ENCODE measurements at places on chromosomes 11 and 22. TPM values are rescaled to one million over a fixed set of nuclear protein-coding genes. Genes with fewer than 3 reads are reported as not detected.

- no peak overlapping the region for H3K4me3 ChIP-seq
- DNase-seq: no peak
- H3K27me3 ChIP-seq: no peaks in the 10 kb centered on the region
- H3K27ac ChIP-seq: no peak overlapping the region
- H3K4me1 ChIP-seq: no peaks in the 10 kb centered on the region
Observed at GRCh38 chr11:133409799-133410198, 122.5 kb downstream of the OPCML start.

- DNase-seq: no peak
- H3K27me3 ChIP-seq: no peaks in the 10 kb centered on the region
- no peak overlapping the region for H3K27ac ChIP-seq
- peaks cover 14% of the 10 kb centered on the region for H3K4me1 ChIP-seq
Observed at GRCh38 chr11:103585911-103586310, 450.5 kb upstream of the DDI1 start.

DNA sequence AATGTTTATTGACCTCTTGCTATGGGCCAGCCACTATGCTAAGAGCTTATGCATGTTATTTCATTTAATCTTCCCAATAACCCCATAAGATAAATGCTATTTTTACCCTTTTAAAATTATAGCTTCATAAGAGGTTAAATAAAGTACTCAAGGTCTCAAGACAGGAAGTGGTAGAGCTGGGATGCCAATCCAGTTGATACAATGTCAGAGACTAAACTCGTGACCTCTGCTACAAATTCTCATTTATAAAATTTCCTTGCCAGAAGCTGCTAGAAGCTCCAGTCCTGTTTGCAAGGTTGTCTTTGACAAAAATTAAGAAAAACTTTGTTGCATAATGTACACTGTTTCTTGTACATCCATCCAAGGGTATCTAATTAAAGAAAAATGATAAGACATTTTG lies 265.9 kb upstream of the MPPED2 start:
- H3K27me3 ChIP-seq: no peaks in the 10 kb centered on the region
- no peak overlapping the region for H3K27ac ChIP-seq
- no peaks in the 10 kb centered on the region for H3K4me1 ChIP-seq
- no peak overlapping the region for H3K4me3 ChIP-seq
- no peak for DNase-seq
- H3K36me3 ChIP-seq: no peaks in the 10 kb centered on the region

GRCh38 chr11:61945191-61945590 lies 5.0 kb upstream of the BEST1 start:
- DNase-seq: no peak
- H3K27me3 ChIP-seq: no peaks in the 10 kb centered on the region
- H3K4me1 ChIP-seq: no peaks in the 10 kb centered on the region
- H3K4me3 ChIP-seq: no peak overlapping the region
- H3K27ac ChIP-seq: no peak overlapping the region

DNA sequence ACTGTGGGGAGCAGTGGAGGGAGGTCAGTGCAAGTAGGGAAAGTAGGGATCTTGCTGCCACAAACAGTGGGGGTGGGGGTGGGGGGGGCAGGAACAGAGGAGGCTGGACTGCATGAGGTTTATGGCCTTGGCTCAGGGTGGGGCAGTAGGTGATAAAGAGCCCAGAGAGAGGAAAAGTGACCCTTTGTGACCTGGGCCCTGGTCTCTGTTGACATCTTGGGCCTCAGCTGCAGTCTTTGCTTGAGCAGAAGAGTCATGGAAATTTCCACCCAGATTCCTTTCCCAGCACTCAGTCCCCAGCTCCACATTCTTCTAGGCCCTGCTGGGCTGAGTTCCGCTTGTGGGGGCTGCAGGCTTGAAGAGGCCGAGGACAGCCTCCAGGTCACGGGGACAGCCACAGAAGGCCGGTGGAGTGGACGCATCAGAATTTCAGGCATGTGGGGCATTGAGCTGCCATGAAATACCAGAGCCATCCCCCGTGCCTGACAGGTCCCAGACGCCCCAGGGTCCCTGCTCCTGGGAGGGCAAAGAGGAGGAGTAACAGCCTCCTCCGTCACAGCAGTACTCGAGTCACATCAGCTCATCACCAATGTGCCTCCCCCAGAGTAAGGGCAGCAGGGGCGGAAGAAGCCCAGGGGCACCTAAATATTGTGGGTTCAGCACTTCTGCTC lies 9.7 kb upstream of the MALAT1 start:
- H3K4me1 ChIP-seq: peaks cover 83% of the 10 kb centered on the region
- H3K27me3 ChIP-seq: no peaks in the 10 kb centered on the region
- H3K4me3 ChIP-seq: no peak overlapping the region
- peak overlapping the region; percentile 100 for H3K27ac ChIP-seq
- peak; percentile 87 for DNase-seq

GRCh38 chr22:19912271-19912999 lies 29.1 kb upstream of the COMT start:
- no peak for DNase-seq
- no peak overlapping the region for H3K4me3 ChIP-seq
- no peaks in the 10 kb centered on the region for H3K27me3 ChIP-seq
- H3K4me1 ChIP-seq: no peaks in the 10 kb centered on the region

GRCh38 chr11:119865661-119866156 lies 136.7 kb upstream of the NECTIN1 start:
- H3K27ac ChIP-seq: no peak overlapping the region
- H3K36me3 ChIP-seq: no peaks in the 10 kb centered on the region
- no peak overlapping the region for H3K4me3 ChIP-seq
- H3K27me3 ChIP-seq: peaks cover 28% of the 10 kb centered on the region

The TRIM34 gene
- 1.2 TPM for total RNA-seq

DNA sequence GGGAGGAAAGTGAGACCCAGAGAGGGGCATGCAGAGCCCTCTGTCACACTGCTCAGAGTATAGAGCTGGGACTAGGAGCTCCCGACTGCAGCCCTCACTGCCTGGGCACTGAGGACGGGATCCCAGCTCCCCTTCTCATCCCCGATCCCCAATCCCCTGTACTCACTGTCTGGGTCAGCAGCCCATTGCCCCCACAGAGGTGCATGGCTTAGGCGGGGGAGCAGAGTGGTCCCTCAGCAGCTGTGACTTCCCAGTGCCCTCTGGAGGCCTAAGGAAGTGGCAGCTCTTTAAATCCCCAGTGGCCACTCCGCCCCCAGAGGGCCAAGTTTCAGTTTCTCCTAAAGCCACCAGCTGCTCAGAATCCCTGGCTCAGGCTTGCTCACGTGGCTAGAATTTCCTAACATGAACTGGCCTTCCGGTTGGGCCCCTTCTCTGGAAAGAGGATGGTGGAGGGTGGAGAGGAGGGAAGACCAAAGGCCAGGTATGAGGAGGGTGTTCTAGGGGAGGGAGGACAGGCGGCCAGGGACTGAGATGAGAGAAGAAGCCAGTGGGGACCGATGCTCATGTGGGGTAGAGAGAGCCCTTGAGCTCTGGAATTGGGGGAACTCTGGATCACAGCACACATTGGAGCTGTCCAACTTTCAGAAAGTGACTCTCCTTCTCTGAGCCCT lies at the start of gene BATF2:
Gene BATF2 (minus strand): TSS at position 262 of the 671 bp plus-strand sequence. CDS start 57 bp downstream, at position 205.
- no peaks in the 10 kb centered on the region for H3K36me3 ChIP-seq
- H3K4me3 ChIP-seq: no peak within 1 kb of the TSS
- no peak within 1 kb of the TSS for H3K27ac ChIP-seq
- H3K4me1 ChIP-seq: peaks cover 7% of the 10 kb centered on the region
- DNase-seq: peak; percentile 44

- H3K36me3 ChIP-seq: peaks cover 30% of the 10 kb centered on the region
- no peaks in the 10 kb centered on the region for H3K27me3 ChIP-seq
- H3K27ac ChIP-seq: peak overlapping the region; percentile 20
- peak; percentile 76 for DNase-seq
Observed at GRCh38 chr11:64762674-64763525, 3.1 kb upstream of the PYGM start.

The NUDT8 gene
- 4.5 TPM for total RNA-seq

The GLYATL2 gene
- total RNA-seq: not detected

The SHISAL1 gene
- 0.26 TPM for total RNA-seq

DNA sequence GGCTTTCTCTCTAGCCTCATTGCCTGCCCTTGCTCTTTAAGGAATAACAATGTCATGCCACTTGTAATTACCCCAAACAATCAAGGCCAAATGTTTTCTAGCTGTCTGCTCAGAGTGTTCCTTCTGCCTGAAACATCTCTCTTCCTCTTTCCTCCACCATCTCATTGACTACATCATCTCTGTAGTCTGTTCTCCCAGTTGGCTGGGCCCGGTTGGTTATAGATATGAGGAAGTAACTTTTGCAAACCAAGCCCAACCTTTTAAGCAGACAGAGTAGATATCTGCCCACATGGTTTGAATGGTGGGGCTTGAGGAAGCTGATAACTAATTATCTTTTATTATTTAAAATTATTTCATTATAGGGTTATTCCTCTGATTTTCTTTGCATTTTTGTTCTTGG lies 104.5 kb downstream of the NTM start:
- DNase-seq: no peak
- H3K4me1 ChIP-seq: no peaks in the 10 kb centered on the region
- H3K27ac ChIP-seq: no peak overlapping the region
- no peak overlapping the region for H3K4me3 ChIP-seq
- no peaks in the 10 kb centered on the region for H3K36me3 ChIP-seq

DNA sequence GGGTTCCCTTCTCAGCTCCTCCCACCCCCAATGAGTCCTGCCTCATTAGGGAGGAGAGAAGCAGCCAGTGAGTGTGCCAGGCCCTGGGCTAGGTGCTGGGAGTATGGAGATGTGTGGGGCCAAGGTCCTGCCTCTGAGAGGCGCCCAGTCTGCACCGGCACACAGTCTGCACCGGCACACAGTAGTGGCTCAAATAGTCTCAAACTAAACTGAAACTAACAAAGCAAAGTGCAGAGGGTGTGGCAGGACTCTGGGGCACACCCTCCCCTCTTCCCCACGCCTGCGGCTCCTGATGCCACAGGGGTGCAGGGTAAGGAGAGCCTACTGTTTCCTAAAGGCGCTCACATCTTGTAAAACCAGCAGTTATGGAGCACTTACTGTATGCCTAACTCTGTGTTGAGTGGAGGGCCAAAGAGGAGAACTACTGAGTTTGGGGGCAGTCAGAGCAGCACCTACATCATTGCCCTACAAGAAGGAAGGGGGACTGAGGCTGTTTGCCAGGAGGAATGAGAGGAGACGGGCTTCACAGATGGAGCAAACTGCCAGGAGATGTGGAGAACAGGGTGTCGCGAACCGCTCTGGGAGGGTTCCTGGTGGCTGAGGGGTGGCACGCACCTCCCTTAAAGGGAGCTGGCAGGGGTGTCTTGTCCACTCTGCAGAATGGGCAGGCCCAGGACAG lies 939 bp upstream of the SH3BP1 start:
- H3K4me1 ChIP-seq: peaks cover 44% of the 10 kb centered on the region
- no peaks in the 10 kb centered on the region for H3K27me3 ChIP-seq
- no peak for DNase-seq
- H3K36me3 ChIP-seq: no peaks in the 10 kb centered on the region
- H3K4me3 ChIP-seq: no peak overlapping the region

- H3K4me1 ChIP-seq: peaks cover 4% of the 10 kb centered on the region
- no peaks in the 10 kb centered on the region for H3K36me3 ChIP-seq
- H3K27ac ChIP-seq: no peak overlapping the region
- no peaks in the 10 kb centered on the region for H3K27me3 ChIP-seq
- no peak overlapping the region for H3K4me3 ChIP-seq
Observed at GRCh38 chr11:104191124-104191523, 27.2 kb upstream of the PDGFD start.

The CALCA gene
- total RNA-seq: not detected

DNA sequence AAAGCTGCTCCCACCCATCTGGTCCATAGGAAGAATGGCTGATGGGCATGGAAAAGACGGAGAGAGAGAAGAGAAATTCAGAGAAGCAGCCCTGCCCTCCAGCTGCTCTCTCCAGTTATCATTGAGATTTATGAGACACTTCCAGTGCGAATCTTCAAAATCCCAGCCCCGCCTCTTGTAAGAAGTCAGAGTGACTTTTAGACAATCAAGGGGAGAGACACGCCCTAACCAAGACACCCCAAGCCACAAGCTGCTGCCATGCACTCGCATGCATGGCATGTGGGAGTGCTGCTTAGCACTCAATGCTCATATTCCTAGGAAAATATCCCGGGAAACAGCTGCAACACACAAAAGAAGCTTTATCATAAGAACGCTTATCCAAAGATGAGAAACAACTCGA lies 110.6 kb upstream of the BID start:
- peaks cover 8% of the 10 kb centered on the region for H3K36me3 ChIP-seq
- H3K4me3 ChIP-seq: no peak overlapping the region
- no peaks in the 10 kb centered on the region for H3K27me3 ChIP-seq
- no peaks in the 10 kb centered on the region for H3K4me1 ChIP-seq

DNA sequence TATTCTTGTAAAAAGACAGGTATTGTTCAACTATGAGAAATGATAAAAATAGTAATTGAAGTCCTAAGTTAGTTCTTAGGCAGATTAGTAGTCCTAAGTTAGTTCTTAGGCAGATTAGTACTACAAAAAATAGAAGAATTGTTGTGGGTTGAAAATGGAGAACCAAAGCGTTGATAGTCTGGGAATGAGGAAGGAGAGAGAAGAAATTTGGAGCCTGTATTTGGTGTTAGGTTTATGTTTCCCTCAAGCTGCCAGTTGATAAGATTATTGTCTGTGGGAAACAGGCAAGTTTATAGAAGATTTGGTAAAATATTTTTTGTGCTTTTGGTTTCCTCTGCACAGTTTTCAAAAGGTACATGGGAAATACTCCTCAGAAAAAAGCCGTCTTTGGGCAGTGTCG lies 3.6 kb downstream of the BCO2 start:
- DNase-seq: no peak
- H3K27ac ChIP-seq: no peak overlapping the region
- H3K36me3 ChIP-seq: no peaks in the 10 kb centered on the region
- H3K4me1 ChIP-seq: peaks cover 3% of the 10 kb centered on the region
- H3K27me3 ChIP-seq: no peaks in the 10 kb centered on the region

The PNPLA3 gene
- total RNA-seq: 10.8 TPM

DNA sequence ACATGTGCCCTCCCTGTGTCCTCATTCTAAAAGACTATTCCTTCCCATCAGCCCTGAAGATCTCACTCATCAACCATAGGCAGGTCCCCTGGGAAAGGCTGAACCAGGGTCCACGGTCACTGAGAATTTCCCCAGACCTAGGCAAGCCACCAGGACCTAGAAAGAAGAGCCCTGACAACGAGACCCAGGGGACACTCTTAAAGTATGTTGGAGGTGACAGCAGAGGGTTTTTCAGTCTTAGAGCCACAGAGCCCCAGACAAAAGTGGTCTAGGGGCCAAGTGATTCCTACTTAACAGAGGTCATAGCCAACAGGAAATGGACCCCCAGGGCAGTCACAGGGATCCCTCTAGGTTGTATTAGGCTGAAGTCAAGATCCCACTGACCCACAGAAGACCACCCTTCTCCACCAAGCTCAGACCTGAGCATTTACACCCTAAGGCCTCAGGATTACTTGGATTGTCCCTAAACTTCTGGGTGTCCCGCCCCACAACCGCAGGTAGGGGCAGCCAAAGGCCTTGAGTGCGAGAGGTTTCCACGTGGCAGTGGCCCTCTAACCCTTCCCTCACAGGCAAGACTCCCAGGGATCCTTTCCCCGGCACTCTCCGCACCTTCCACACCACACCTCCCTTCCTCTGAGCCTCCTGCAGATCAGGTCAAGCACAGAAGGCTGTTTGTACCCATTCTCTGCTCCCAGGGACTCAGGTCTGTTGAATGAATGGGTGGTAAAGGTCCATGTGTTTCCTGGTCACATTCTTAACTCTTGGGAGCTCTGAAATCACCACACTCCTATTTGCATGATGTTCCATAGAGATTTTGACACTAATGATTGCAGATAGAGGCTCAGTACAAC lies 12.3 kb downstream of the POU2AF1 start:
- H3K4me1 ChIP-seq: no peaks in the 10 kb centered on the region
- peaks cover 5% of the 10 kb centered on the region for H3K27me3 ChIP-seq
- no peak for DNase-seq
- H3K4me3 ChIP-seq: no peak overlapping the region
- H3K36me3 ChIP-seq: no peaks in the 10 kb centered on the region
